Suppressor macrophage treated with lipopolysaccharide for 4 hours (primary cell): ENCODE measurements at places on chromosomes 2 and 18.

DNA sequence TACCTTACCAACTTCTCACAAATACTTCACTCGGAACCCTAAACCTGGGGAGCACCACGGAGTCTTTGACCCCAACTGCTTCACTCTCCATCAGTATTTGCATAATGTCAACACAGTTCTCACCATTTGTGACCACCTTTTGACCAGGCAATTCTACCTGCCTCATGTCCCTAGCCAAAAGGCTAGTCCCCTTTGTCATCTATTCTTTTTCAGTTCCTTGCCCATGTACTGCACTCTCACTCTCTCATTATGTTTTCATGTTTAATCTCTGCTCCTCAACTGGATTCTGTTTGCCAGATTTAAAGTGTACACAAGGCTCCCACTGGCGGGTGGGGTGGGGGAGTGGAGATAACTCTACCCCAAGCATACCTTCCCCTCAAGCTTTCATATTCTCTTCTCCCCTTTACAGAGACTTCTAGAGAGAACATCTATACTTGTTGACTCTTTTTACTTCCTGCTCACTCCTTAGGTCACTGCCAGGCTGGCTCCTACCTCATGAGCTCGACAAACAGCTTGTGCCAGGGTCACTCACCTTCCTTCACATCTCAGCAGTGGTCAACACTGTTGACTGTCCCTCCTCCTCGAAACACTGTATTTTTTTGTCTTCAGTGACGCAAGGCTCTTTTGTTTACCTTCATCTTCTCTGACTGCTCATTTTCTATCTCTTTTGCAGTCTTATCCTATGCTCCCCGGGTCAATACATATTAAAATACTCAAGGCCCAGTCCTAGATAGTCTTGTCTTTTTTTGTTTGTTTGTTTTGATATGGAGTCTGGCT, 88.7 kb upstream of the MAP4K3 start:
- DNase-seq = no peak

- peak; percentile 86 for DNase-seq
Observed at GRCh38 chr2:96873651-96874096, 3.8 kb upstream of the SEMA4C start.

- DNase-seq = peak; percentile 14
Observed at GRCh38 chr2:106159866-106160785, 34.0 kb downstream of the UXS1 start.

- DNase-seq = peak; percentile 69
Observed at GRCh38 chr18:9758624-9759075, 50.5 kb downstream of the RAB31 start.

DNA sequence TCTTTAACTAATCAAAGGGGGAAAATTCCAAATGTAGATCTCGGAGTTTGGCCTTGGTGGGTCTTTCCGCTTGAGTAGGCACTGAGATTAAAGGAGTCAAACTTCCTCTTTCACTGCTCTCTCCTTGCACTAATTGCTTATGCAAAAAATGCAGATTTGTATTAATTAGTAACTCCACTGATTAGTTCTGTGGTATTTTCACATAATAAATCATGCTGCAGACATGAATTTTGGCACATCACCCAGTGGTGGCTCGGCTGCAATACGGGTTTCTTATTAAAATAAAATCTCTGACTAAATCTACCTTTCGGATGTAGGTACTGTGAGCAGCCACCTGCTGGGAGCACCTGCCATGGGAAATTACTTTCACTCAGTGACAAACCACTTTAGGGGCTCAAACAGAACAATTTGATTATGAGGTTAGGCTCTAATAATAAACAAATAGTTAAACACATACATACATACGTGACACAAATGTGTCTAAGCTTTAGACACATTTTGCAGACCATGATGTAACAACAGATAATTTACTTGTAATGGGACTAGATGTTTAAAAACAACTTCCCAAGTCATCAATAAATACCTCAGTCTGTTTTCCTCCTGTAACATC, 6.4 kb upstream of the NEUROD1 start:
- no peak for DNase-seq

GRCh38 chr2:178383718-178384117, 67.3 kb downstream of the PRKRA start:
- DNase-seq = no peak

DNA sequence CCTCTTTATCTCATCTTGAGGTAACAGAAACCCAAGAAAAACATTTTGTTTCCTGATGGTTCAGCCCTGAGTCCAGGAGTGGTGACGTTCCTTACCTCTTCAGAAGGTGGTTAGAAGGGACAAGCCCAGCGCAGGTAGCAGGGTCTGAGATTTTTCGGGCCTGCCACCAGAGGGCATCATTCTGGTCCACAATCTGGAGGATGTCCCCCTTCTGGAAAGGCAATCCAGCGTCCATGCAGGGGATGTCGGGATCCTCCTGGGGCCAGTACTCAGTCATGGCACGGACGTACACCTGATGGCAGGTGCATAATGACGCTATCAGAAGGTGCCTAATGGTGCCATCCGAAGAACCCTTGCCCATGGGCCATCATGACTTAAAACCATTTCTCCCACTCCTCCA, 17.7 kb downstream of the MPP4 start:
- no peak for DNase-seq

GRCh38 chr2:58204195-58204959, 36.7 kb downstream of the FANCL start:
- no peak for DNase-seq

DNA sequence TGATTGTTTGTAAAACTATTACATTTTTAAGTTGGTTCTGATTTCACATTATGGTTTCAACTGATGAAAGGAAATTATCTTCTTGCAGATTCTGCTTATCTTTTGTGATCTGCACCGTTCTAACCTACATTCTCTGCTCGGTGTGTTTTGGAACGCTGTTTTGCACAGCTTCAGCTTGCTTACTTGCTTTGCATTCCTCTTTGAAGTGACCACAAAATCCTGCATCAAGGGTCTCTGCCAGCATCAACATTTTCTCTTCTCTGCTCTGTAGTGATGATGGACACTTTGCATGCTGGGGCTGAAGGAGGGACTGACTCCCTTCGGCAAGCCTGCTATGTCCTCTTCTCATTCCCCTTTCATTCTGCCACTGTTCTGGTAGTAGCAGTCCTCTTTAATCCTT, 485.2 kb downstream of the FBXO15 start:
- no peak for DNase-seq

- no peak for DNase-seq
Observed at GRCh38 chr2:45121236-45121927, 112.1 kb upstream of the SIX2 start.

- no peak for DNase-seq
Observed at GRCh38 chr18:31270578-31270977, 47.4 kb upstream of the DSG1 start.

DNA sequence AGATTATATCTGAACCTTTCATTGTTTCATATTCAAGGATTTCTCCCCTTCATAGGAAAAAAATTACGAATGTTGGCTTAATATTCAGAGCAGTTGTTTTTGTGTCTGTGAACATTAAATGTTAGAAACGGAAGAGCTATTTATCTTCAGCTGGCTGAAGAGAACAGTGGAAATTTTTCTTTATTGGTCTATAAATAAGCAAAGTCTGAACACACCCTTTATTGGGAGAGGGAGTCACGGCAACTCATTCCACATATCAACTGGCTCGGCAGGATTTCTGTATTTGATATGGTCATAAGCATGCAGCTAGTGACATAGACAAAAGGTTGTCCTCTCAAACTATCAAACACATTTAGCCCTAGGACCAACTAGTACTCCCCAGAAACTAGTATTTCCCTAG, 468.4 kb upstream of the HNRNPA3 start:
- DNase-seq = no peak

GRCh38 chr2:215476424-215476823, 40.6 kb upstream of the FN1 start:
- DNase-seq = no peak

GRCh38 chr2:230881840-230882239, 17.1 kb downstream of the ITM2C start:
- DNase-seq = no peak

- DNase-seq = peak; percentile 40
Observed at GRCh38 chr2:149808556-149808955, 221.0 kb upstream of the MMADHC start.

- no peak for DNase-seq
Observed at GRCh38 chr2:207813221-207813916, 43.7 kb upstream of the FZD5 start.

GRCh38 chr2:58664523-58665151, 423.5 kb upstream of the FANCL start:
- no peak for DNase-seq

DNA sequence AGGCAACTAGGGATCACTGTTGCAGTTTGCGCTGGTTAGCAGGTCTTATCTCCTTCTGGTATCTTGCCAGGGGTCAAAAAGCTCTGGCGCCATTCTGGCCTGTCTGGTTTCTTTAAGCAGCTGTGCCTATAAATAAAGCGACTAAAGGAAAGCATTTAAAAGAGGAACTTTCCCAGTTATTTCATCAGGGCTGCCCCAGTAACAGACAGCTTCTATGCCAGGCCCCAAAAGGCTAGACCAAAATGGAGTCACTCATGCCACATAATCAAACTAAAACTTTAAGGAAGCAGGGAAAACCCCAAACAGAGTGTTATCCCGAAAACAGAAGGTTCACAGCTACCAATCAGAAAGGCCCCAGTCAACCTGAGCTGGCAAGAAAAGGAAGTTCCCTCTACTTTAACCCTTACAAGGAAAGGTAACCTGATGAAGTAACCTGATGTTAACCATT, 41.2 kb upstream of the HNRNPA3 start:
- DNase-seq = peak; percentile 94

DNA sequence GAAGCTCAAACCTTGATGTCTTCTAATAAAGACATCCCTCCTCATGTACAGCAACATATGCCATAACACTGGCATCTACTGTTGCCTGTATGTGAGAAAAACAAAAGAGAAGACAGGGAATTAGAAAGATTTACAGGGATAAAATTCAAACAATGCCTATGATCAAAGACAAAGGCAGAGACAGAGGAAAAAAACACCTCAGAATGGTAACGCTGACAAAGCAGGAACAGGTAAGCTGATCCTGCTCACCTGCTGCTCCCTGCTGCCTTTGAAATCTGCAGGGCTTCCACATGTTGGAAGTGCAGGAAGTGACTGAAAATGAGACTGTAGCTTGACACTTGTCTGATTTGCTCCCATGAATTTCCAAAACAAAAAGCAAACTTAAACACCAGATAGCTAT, 90.2 kb upstream of the DNAJC10 start:
- DNase-seq = no peak

DNA sequence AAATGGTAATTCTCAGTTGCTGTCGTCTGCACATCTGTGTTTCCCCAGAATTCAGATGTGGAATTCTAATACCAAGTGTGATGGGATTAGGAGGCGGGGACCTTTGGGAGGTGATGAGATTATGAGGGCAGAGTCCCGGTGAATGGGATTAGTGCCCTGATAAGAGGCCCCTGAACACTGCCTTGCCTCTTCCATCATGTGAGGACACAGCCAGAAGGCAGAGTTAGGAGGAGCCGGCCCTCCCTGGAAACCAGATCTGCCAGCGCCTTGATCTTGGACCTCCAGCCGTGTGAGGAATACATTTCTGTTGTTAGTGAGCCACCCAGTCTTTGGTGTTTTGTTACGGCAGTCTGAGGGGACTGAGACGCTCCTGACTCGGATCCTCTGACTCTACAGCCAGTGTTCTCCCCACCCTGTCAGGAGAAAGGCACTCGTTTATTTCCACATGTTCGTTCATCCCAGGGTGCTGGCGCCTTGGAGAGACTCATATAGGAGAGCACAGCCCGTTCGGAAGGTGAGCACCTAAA, 395.0 kb downstream of the ZNF516 start:
- no peak for DNase-seq

DNA sequence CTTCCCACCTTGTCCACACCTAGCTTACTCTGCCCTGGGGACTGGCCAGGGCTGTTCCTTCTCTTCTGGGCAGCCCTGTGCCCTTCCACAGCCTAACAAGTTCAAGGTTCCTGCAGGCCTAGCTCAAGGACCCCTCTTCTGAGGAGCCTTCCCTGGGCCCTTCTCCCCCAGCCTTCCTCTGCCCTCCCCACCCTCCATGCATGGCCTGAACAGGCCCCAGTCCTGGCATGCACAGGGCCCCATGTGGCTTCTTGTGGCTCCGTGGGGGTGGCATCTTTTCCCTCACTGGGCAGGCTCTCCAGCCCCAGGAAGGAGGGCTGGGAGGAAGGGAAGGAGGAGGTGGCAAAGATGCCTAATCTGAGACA, 162.9 kb downstream of the CELF4 start:
- no peak for DNase-seq

GRCh38 chr2:219002395-219003266, 9.4 kb upstream of the CRYBA2 start:
- DNase-seq = no peak
